Stimulated activated CD8-positive, alpha-beta memory T cell treated with anti-CD3 and anti-CD28 coated beads, Interleukin-15, amount 100 ng/mL, for 24 hours (primary cell): ENCODE measurements at places on chromosomes 2 and 18.

- DNase-seq: no peak
Measured at GRCh38 chr2:126634273-126634861, 21.6 kb upstream of the GYPC start.

DNA sequence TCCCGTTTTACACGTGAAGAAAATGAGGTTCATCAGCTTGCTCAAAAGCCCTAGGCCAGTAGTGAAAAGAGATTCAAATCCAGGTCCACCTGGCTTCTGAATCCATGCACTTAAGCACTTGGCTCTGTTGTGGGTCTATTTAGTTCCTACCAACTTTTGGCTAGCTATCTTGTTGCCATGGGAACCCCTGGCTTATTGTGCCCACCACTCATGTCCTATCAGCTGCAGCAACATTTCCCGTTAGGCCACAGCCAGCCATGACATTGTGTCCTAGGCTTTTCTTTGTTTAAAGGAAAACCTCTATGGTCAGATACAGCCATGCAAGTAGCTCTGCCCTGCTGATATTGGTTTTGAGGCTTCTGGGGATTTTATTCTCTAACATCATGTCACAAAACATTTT, 49.8 kb downstream of the PLEK start:
- DNase-seq: no peak

- no peak for DNase-seq
Measured at GRCh38 chr2:4486971-4487370, 783.6 kb downstream of the DCDC2C start.

- DNase-seq: no peak
Measured at GRCh38 chr18:32048507-32049091, 30.0 kb downstream of the RNF125 start.

GRCh38 chr18:69948256-69948655, 583 bp upstream of the CD226 start:
- no peak for DNase-seq

- DNase-seq: no peak
Measured at GRCh38 chr2:232295971-232296370, 82.6 kb upstream of the ALPP start.

- DNase-seq: no peak
Measured at GRCh38 chr2:160564591-160564990, 71.0 kb upstream of the RBMS1 start.

DNA sequence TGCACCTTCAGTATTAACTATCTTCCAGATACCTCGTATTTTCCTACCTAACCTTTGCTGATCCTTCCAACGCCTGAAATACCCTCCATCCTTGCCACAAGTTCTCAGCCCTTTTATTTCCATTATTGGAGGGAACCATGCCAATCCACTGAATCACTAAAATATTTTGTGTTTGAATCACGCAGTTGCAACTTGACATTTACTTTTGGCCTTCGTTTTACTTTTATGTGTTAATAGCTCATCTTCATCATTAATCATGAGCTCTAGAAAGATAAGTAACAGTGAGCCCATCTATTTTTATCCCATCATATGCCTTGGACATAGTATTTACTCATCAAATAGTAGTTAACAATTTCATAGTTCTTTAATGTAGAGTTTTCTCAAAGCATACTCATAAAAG, 463.2 kb downstream of the THSD7B start:
- no peak for DNase-seq
